ENCODE measurements at places on chromosomes 7 and 10. TPM values are rescaled to one million over a fixed set of nuclear protein-coding genes. Genes with fewer than 3 reads are reported as not detected.

GRCh38 chr7:1843271-1843861 lies 173.3 kb downstream of the ELFN1 start:
- H3K36me3 ChIP-seq, result no peaks in the 10 kb centered on the region
- H3K27ac ChIP-seq, result no peak overlapping the region
- H3K4me3 ChIP-seq, result no peak overlapping the region
- no peak for DNase-seq
- H3K27me3 ChIP-seq, result no peaks in the 10 kb centered on the region
- H3K4me1 ChIP-seq, result no peaks in the 10 kb centered on the region

DNA sequence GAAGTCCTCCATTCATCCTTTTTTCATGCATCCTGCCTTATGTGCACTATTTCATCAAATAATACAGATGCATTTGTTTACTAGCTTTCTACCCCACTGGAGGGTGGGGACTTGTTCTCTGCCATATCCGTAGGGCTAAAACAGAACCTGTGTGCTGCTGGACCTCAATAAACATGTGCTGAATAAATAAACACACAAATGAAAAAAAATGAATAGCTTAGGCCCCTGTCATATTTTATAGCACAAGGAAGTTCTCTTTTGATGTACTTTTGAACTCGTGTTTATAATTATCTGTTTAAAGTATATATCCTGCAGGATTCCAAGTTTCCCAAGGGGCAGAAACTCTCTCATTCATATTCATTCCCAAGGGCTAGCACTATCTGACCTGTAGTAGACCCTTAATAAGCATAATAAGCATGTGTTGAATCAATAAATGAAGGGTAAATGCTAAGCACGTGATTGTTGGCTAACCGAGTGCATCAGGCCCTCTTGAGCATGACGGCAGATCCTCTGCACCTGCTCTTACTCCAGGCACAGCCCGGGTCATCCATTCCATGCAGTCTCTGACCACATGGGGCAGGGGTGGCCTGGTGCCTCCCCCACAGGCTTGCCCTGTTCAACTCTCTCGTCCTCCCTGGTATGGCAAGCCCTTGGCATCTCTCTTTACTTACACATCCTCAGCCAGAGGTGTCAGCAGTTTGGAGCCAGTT lies 474.1 kb upstream of the ZMIZ1 start:
- H3K27me3 ChIP-seq, result no peaks in the 10 kb centered on the region
- H3K4me3 ChIP-seq, result no peak overlapping the region
- no peaks in the 10 kb centered on the region for H3K36me3 ChIP-seq
- no peak for DNase-seq

- H3K36me3 ChIP-seq, result no peaks in the 10 kb centered on the region
- peak overlapping the region; percentile 34 for H3K27ac ChIP-seq
- no peaks in the 10 kb centered on the region for H3K27me3 ChIP-seq
- DNase-seq, result peak; percentile 24
- H3K4me3 ChIP-seq, result no peak overlapping the region
Measured at GRCh38 chr7:17487343-17487742, 188.9 kb downstream of the AHR start.

DNA sequence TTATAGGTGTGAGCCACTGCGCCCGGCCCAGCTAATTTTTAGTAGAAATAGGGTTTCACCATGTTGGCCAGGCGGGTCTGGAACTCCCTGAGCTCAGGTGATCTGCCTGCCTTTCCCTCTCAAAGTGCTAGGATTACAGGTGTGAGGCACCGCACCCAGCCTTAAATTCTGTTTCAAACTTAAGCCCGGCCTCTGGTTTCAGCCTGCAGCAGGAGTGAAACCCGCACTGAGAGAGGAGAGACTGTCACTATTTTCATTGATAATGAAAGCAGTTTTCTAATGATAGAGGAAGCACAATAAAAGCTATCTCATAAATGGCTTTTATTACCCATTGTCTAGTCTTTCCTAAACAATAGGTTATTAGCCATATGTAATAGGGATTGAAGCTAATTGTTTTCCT lies 415.5 kb downstream of the GALNT17 start:
- peaks cover 8% of the 10 kb centered on the region for H3K36me3 ChIP-seq
- H3K4me1 ChIP-seq, result no peaks in the 10 kb centered on the region
- DNase-seq, result no peak
- no peak overlapping the region for H3K4me3 ChIP-seq

DNA sequence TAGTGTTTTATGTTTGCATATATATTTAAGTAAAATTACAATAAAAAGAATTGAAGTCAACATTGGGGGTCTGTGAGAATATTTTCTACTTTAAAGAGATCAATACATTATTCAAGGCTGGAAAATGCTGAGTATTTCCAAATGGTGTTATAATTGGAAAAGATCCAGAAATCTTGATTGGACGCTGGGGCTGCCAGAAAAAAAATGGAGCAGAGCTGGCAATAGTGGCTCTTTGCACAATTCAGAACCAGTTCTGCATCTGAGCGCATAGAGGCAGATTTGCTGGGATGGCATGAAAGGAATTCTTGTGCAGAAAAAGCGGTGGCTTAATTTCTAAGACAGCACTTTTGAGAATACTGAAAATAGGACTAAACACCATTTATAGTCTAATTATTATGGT lies 10.8 kb upstream of the VWC2 start:
- H3K36me3 ChIP-seq, result no peaks in the 10 kb centered on the region
- H3K27me3 ChIP-seq, result no peaks in the 10 kb centered on the region

DNA sequence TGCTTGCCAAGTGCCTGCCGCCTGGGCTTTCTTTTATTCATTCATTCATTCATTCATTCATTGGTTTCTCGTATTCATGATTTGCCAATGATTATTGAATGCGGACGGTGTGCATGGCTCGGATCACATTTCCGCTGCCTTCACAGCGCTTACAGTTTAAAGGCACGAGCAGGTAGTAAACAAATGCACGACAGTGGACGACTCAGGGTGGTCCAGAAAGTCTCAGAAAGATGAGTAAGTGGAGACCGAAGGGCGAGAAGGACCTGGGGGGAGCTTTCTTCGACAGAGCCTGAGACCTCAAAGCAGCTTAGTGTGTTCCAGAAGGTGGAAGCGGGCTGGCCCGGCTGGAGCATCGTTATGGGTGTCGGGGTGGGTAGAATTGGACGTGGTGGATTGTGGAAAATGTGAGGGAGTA lies 506 bp downstream of the MCM10 start:
- H3K4me3 ChIP-seq, result peak overlapping the region; percentile 52
- no peaks in the 10 kb centered on the region for H3K27me3 ChIP-seq
- no peak overlapping the region for H3K27ac ChIP-seq
- DNase-seq, result peak; percentile 39

DNA sequence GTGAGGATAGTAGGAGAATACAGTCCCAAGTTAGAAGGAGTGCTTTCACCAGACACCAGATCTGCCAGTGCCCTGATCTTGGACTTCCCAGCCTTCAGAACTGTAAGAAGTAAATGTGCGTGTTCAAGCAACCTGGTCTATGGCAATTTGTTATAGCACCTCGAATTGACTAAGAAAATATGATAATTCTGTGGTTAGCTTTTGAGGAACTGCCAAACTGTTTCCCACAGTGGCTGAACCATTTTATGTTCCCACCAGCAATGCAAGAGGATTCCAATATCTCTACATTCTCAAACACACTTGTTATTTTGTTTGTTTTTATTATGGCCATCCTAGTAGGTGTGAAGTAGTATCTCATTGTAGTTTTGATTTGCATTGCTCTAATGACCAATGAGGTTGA lies 47.0 kb downstream of the RBM20 start:
- H3K27ac ChIP-seq, result no peak overlapping the region
- no peaks in the 10 kb centered on the region for H3K27me3 ChIP-seq
- no peak for DNase-seq
- no peaks in the 10 kb centered on the region for H3K4me1 ChIP-seq
- H3K36me3 ChIP-seq, result no peaks in the 10 kb centered on the region

GRCh38 chr10:21584834-21585530 lies 51.0 kb downstream of the MLLT10 start:
- H3K27ac ChIP-seq, result peak overlapping the region; percentile 47
- no peaks in the 10 kb centered on the region for H3K27me3 ChIP-seq
- no peaks in the 10 kb centered on the region for H3K4me1 ChIP-seq
- DNase-seq, result no peak
- H3K4me3 ChIP-seq, result no peak overlapping the region
- peaks cover 5% of the 10 kb centered on the region for H3K36me3 ChIP-seq

- H3K4me1 ChIP-seq, result peaks cover 11% of the 10 kb centered on the region
- H3K27ac ChIP-seq, result no peak overlapping the region
- H3K4me3 ChIP-seq, result no peak overlapping the region
- peak; percentile 60 for DNase-seq
- H3K36me3 ChIP-seq, result no peaks in the 10 kb centered on the region
Measured at GRCh38 chr10:3476186-3476585, 303.6 kb upstream of the PITRM1 start.

GRCh38 chr10:18829259-18829658 lies 170.0 kb downstream of the ARL5B start:
- H3K27ac ChIP-seq, result no peak overlapping the region
- no peaks in the 10 kb centered on the region for H3K4me1 ChIP-seq
- H3K4me3 ChIP-seq, result no peak overlapping the region
- no peak for DNase-seq

DNA sequence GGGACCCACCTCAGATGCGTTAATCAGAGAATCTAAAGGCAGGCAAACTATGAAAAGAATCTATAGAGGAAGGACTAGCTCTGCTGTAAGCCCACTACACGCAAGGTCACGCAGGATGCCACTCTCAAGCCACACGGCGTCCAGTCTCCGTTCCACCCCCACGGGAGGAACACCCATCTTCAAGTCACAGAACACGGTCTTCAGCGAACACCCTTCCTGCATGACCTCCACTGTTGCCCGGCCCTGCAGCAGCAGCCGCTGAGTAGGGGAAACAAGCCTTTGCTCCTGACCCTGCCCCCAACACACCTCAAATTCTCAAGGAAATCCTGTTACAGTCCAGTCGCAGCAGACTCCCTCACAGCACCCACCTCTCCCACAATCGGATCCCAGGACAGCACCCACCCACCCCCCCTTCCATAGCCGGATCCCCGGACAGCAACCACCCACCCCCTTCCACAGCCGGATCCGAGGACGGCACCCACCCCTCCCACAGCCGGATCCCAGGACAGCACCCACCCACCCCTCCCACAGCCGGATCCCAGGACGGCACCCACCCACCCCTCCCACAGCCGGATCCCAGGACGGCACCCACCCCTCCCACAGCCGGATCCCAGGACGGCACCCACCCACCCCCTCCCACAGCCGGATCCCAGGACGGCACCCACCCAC lies 133.7 kb downstream of the DIP2C start:
- H3K36me3 ChIP-seq, result no peaks in the 10 kb centered on the region
- no peaks in the 10 kb centered on the region for H3K27me3 ChIP-seq
- no peak overlapping the region for H3K4me3 ChIP-seq

- no peaks in the 10 kb centered on the region for H3K4me1 ChIP-seq
- no peak for DNase-seq
- no peak overlapping the region for H3K27ac ChIP-seq
- no peak overlapping the region for H3K4me3 ChIP-seq
- no peaks in the 10 kb centered on the region for H3K36me3 ChIP-seq
- H3K27me3 ChIP-seq, result no peaks in the 10 kb centered on the region
Measured at GRCh38 chr10:78413076-78414055, 379.7 kb downstream of the RPS24 start.

- H3K36me3 ChIP-seq, result no peaks in the 10 kb centered on the region
- peak overlapping the region; percentile 53 for H3K4me3 ChIP-seq
Measured at GRCh38 chr7:27235387-27236311, 7.0 kb upstream of the EVX1 start.

DNA sequence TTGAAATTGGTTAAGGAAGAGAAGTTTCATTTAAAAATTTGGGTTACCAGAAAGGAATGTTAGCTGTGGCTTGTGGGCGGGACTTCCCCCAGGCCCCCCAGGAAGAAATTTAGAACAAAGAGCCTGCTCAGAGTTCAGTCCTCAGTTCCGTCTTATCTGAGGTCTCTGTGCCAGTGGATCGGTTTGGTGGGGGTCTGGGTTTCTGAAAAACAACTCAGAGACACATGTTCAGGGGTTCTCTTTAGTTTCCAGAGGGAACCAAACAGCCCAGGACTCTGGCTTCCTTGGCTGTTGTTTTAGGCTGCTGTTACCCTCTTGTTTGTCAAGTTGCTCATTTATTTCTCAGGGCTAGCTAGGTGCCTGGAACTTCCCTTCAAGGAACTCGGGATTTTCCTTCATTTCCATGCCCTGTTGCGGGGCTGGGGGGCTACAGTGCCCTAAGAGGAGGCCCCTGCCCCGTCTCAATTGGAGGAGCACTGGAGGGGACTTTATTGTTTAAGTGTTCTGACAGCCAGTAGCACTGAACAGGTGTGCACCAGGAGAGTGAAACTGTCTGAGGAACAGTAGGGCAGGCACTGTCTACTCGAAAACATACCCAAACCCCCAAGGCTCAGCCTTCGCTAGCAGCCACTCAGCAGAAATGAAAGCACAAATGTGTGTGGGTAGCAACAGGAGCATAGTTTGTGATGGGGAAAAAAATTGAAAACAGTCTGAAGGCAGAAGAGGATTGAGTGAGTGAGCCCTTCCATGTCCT lies 59.9 kb downstream of the ALOX5 start:
- H3K4me1 ChIP-seq, result no peaks in the 10 kb centered on the region
- H3K27ac ChIP-seq, result no peak overlapping the region
- H3K4me3 ChIP-seq, result no peak overlapping the region
- no peaks in the 10 kb centered on the region for H3K36me3 ChIP-seq
- H3K27me3 ChIP-seq, result no peaks in the 10 kb centered on the region
- DNase-seq, result no peak

GRCh38 chr7:149727053-149727898 lies 46.1 kb downstream of the ZNF467 start:
- H3K4me1 ChIP-seq, result no peaks in the 10 kb centered on the region
- no peaks in the 10 kb centered on the region for H3K27me3 ChIP-seq
- H3K4me3 ChIP-seq, result no peak overlapping the region
- no peaks in the 10 kb centered on the region for H3K36me3 ChIP-seq
- no peak overlapping the region for H3K27ac ChIP-seq
- DNase-seq, result no peak

GRCh38 chr10:86728056-86728455 lies 28.4 kb upstream of the BMPR1A start:
- H3K27me3 ChIP-seq, result no peaks in the 10 kb centered on the region
- no peaks in the 10 kb centered on the region for H3K36me3 ChIP-seq
- peaks cover 3% of the 10 kb centered on the region for H3K4me1 ChIP-seq
- H3K27ac ChIP-seq, result no peak overlapping the region
- no peak for DNase-seq

- H3K4me3 ChIP-seq, result no peak overlapping the region
- H3K4me1 ChIP-seq, result peaks cover 2% of the 10 kb centered on the region
- no peak for DNase-seq
Measured at GRCh38 chr7:33191340-33191739, 62.0 kb downstream of the BBS9 start.

The TMEM196 gene
- not detected for total RNA-seq

The WDFY4 gene
- total RNA-seq, result not detected

The SLC18A3 gene
- not detected for total RNA-seq

The LAMB1 gene
- 87.7 TPM for total RNA-seq

The CEP55 gene
- 57.7 TPM for total RNA-seq

The COL26A1 gene
- total RNA-seq, result 26.7 TPM

The AKR1D1 gene
- total RNA-seq, result 0.28 TPM

The HDAC9 gene
- total RNA-seq, result 28.6 TPM

The PLCE1 gene
- 0.47 TPM for total RNA-seq

The NPTX2 gene
- 5.6 TPM for total RNA-seq

The EBF3 gene
- 0.40 TPM for total RNA-seq

Data from neural progenitor cell (in vitro differentiated cells).